ENCODE measurements at places on chromosomes 7 and 10. TPM values are rescaled to one million over a fixed set of nuclear protein-coding genes. Genes with fewer than 3 reads are reported as not detected.

Gene PURB
- 27.2 TPM for total RNA-seq

Gene DLX6
- total RNA-seq = not detected

Gene LIPF
- total RNA-seq = not detected

Gene MSANTD7
- 7.7 TPM for total RNA-seq

Gene DYDC2
- total RNA-seq = not detected

Gene OR2A5
- not detected for total RNA-seq

Gene TAS2R3
- total RNA-seq = 1.2 TPM

Gene RARRES2
- total RNA-seq = 1.4 TPM

Gene ADAMTS14
- total RNA-seq = 2.0 TPM

Gene OIT3
- total RNA-seq = not detected

Gene SVOPL
- not detected for total RNA-seq

Gene IMPDH1
- total RNA-seq = 22.3 TPM

Gene TDRD1
- total RNA-seq = 0.45 TPM

Gene VIPR2
- not detected for total RNA-seq

Gene TMEM225B
- total RNA-seq = not detected

Gene SPRN
- 0.82 TPM for total RNA-seq
